ENCODE measurements at places on chromosomes 5 and 9.

DNA sequence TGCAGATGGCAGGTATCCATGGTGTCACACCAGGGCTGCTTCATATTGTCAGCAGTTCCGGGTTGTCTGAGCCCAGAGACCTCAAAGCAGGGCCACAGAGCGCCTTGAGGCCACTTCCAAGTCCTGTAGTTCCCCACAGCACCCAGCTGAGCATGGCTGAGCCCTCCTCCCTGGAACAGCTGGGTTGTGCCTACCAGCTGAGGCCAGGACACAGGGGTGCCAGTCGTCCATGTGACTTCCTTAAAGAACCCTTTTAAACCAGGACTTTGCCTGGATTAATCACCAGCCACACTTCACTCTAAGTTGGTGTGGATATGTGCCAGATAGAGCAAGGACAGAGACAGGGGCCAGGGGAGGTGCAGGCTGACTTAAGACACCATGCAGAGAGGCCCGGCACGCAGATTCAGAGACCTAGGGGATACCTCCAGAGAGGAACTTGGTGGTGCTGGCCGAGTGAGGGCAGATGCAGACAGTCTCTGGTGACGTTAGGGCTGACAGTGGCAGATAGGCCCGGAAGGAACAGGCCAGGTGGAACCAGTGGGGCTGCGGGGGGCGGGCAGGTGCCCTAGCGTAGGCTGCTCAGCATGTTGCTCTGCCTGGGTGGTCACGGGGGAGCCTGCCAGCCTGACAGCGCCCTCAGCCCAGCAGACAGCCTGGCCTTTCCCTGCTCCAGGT is 142.7 kb downstream of the CACNA1B start:
- DNase-seq, result no peak

DNA sequence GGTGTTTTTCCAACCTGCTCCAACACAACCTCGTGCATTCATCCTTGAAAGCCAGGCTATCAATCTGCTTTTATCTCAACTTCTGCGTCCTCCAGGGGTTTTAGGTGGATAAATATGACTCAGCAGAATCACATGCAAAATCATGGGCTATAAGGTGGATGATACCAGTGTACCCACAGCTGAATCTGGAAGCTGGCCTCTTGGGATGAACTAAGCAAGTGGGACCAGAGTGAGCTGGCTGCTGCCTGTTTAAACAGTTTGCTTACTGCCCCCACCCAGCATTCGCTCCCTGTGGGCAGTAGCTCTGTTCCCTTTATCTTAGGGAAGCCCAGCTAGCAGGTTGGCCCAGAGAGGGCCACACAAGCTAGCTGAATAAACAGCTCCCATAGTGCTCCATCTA is 194.0 kb downstream of the CRB2 start:
- DNase-seq, result no peak

- no peak for DNase-seq
Observed at GRCh38 chr9:21316032-21316842, 11.1 kb upstream of the IFNA5 start.

DNA sequence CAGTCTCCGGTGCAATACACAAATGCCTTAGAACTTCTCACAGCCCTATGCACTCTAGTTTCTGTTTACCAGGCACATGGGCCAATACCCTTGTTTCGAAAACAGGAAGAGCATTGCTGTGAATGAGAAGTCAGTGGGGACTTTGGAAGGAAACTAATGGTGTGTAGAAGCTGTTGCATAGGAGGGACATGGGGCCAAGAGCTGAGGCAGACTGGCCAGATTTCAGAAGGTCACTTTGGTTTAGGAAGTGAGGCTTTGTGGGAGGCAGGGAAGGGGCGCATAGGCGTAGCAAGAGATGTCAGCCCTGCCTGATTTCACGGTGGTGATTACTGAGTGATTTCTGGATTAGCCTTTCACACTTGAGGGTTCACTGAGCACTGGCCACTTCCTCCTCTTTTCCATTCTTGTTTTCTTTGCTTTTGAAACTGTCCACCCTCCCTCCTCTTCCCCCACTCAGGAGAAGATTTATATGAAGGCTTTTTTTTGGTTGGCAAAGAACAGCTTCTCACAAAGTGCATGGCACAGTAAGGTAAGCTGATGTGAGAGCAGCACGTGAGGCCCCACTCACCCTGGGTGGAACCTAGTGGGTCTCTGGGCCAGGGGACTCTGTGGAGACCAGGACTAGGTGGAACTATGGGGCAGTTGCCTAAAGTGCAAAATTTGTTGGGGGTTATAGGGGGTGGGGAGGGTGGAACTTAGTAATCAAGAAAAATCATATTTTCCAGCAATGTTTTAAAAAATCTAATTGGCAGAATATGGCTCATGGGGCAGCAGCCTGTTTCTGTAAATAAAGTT is 6.1 kb upstream of the TMEM252 start:
- DNase-seq, result no peak

DNA sequence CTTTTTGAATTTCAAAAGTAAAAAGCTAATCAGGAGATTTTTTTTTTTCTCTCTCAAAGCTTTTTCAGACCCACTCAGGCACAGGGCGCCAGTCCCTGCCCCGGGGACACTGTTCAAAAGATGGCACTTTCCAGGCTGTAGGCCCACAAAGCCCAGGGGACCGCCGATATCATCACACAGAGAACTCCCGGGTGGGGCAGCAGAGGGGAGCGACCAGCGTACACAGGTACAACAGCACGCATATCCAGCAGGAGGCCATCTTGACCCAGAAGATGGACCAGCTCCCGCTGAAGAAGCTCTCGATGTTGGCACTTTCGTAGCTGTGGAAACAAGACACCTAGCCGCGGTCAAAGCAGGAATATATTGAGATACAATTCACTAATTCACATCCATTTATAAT is 108.3 kb downstream of the THBS4 start:
- no peak for DNase-seq

DNA sequence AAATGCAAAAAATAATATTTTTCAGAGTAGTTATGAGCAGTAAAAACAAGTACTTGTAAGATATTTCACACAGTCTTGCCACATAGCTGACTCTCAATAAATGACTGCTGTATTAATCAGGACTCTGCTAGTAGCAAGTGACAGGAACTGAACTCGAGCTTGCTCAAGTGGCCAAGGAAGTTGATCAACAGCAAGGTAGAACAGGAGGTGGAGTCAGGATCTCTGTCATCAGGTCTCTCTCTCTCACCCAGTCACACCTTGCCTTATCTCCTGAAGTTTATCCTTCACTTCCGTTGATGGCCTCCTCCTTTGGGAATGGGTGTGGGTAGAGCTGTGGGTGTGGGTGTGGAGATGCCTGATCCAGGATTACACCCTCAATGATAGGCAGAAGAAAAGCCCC is 107.0 kb downstream of the GPBP1 start:
- DNase-seq, result no peak

DNA sequence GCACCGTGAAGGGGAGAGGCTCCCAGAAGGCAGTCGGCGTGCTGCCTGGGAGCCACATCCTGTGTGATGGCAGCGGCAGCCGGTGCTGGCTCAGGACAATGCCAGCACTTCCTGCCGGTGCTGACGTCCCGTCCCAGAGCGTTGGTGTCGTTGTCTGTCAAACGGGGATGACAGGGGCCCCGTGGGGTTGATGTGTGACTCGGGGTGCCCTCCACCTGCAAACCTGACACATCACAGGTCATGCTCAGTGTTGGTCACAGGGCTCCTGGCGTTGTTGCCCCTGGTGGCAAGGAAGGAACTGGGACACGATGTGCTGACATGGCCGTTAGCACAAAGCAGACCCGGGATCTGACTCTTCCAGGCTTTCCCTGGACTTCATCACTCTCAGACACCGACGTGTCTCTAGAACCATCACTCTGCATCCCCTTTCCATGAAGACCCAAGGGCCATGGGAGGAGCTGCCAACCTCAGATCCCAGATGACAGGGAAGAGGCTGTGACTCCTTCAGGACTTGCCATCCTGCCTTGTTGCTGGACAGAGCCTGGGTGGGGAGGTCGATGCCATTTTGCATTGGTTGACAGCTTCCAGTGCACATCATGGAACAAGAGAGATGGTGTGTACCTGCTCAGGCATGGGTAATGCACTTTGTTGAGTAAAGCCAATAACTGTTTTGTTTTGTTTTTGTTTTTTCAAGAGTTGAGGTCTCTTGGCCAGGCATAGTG is 21.5 kb downstream of the PLPP7 start:
- peak; percentile 73 for DNase-seq

GRCh38 chr5:83837265-83837907 is 116.7 kb upstream of the HAPLN1 start:
- DNase-seq, result no peak

- no peak for DNase-seq
Observed at GRCh38 chr5:178668579-178668978, 41.7 kb upstream of the CLK4 start.

- peak; percentile 30 for DNase-seq
Observed at GRCh38 chr5:1011741-1012312, 3.2 kb downstream of the NKD2 start.

DNA sequence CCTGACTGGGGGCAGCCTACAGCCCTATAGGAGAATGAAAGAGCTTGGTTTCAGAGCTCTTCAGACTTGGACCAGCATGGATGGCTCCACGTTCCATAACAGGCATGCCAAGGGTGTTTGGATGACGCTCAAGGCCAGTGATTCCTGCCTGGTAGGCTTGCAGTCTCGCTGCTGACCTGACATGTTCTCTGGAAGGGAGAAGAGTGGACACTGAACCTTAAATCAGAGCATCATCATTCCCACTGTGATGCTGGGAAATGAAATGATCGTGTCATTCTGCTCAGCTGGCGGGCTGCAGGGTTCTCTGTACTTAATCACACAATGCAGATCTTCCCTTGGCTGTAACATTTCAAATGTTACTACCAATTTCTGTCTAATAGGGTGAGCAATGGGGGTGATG is 57.0 kb downstream of the CFAP90 start:
- no peak for DNase-seq

- DNase-seq, result no peak
Observed at GRCh38 chr5:151709109-151709735, 22.5 kb upstream of the SPARC start.

DNA sequence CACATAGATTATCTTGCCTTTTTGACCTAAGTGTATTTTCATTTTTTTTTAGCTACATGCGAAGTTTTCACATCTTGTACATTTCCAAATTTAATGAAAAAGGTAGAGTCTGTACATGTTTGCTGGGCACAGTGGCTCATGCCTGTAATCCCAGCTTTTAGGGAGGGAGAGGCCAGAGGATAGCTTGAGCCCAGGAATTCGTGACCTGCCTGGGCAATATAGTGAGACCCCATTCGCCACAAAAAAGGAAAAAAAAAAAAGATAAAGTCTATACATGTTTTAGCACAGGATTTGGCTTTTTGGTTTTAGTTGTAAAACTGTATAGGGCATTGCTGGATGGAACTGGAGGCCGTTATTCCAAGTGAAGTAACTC is 28.8 kb downstream of the RAI14 start:
- no peak for DNase-seq

DNA sequence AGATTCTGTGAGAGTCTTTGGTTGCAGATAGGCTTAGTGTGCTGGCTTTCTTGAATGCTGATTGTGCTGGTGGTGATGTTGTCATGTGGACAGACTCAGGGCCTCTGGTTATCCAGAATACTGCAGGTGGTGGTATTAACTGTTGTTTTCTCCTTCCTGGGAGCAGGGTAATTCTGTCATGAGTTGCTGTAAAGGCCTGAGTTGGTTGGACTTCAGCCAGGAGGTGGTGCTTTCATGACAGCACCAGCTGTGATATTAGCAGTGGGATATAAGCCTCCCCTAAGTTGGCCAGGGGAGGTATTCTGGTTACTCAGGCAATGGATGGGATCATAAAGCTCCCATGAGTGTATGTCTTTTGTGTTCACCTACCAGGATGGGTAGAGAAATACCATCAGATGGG is 16.4 kb upstream of the RNF180 start:
- DNase-seq, result no peak

DNA sequence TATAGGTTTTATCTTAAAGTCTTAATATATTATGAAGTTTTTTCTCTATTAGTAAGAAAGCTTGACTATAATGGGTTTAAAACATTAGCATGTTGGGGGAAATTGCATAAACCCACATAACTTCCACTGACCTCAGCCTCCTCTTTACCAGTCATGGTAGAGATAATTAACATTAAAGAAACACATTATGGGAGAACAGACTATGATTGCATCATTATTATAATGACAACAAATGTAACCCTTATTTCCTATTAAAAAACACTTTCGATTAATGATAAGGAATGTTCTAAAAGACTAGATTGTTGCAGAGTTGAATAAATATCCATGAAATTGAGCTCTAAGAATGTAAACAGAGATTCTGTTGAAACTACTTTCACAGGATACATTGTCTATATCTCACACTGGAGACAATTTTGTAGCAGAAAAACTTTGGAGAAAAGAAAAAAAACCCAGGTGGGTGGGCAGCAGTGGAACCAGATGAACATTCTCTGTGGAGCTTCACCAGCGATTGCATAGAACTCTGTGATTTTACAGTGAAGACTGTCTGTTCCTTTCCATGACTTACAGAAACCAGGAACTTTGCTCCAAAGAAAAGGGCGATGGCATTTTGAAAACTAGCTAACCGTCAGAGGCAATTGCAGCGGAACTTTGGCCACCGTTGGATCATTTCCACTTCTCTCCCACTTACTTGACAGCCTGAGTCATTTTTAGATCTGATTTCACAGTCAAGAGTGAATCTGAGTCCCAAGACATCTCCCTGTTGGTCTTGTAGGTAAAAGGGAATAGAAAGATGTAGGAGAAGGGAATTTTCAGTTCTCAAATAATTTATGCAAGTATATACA is 21.0 kb upstream of the ERAP2 start:
- DNase-seq, result no peak

DNA sequence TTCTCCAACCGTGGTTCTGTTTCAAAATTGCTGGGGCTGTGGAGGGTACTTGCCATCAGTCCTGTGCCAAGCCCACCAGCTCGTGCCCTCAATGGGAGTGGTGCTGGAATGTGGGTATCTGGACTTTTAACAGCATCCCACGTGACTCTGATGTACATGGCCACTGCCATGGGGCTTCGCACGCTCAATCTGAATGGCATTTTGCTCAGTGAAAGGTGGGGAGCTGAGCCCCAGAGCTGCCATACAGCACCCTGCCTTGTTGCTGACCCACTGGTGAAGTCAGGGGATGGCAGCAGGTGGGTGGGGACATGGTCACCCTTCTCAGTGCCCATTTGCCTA is 16.6 kb upstream of the SYNPO start:
- DNase-seq, result no peak

DNA sequence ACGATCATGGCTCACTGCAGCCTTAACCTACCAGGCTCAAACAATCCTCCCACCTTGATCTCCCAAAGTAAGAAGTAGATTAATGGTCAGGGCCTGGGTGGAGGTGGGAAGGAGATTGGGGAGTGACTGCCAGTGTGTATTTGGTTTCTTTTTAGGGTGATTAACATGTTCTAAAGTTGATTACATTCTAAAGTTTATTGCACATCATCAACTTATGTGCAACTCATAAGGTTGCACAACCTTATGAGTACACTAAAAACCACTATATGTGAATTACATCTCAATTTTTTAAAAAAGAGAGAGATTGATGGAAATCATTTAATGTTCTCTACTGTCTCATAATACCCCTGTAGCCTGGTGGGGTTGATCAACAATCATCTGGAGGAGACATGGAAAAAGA is 218.1 kb downstream of the AOPEP start:
- no peak for DNase-seq

GRCh38 chr9:112764344-112764743 is 13.8 kb downstream of the SNX30 start:
- DNase-seq, result no peak

Data from activated naive CD8-positive, alpha-beta T cell treated with anti-CD3 and anti-CD28 coated beads, Interleukin-2, amount 10 ng/mL, durations not matched to agents 7 days and 5 days (primary cell).